CD8-positive, alpha-beta memory T cell (primary cell): ENCODE measurements at places on chromosomes 3 and 15. TPM values are rescaled to one million over a fixed set of nuclear protein-coding genes. Genes with fewer than 3 reads are reported as not detected.

GRCh38 chr15:66919421-66919820 lies 146.0 kb upstream of the SMAD3 start:
- no peak for DNase-seq

DNA sequence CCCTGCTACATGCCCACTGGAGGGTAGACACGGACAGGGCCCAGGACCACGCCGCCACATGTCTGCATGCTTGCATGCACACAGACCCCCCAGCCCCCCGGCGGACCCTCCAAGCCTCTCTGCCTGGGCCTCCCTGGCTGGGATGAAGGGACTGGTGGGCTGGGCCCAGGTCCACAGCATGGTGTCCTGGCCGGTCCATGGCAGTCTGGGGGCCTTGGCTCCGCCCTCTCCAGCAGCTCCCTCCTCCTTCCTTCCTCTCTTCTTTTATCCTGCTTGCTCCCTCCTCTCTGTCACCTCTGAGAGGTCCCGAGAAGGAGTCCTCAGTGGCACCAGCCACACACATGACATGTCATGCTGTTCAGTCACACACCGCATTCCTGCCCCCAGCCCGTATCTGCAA lies 24.5 kb downstream of the DUSP7 start:
- DNase-seq = no peak

DNA sequence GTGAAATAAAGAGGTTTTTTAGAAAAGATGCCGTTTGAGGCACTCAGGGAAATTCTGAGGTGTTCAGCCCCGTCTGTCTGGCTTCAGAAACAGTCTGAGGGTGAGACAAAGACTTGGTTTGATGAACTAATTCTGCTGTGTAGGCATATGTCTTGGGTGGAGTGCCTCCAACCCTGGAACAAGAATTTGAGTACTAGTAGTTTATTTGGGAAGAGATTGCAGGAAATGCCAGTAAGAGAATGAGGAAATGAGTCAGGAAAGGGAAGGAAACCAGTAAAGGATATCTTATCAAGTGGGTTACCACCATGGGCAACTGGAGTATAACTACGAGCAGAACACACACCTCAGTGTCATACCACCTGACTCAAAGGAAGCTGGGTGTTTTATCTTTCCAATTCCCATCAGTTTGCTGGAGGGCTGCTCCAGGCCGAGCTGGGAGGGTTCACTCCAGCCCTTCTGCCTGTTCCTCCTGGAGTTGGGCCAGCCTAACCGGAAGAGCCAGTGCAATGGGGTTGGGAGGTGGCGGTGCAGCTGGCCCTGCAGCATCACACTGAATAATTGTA lies 75.3 kb downstream of the TGFBR2 start:
- DNase-seq = no peak

GRCh38 chr3:38354588-38355330 lies 8.2 kb downstream of the XYLB start:
- DNase-seq = no peak

DNA sequence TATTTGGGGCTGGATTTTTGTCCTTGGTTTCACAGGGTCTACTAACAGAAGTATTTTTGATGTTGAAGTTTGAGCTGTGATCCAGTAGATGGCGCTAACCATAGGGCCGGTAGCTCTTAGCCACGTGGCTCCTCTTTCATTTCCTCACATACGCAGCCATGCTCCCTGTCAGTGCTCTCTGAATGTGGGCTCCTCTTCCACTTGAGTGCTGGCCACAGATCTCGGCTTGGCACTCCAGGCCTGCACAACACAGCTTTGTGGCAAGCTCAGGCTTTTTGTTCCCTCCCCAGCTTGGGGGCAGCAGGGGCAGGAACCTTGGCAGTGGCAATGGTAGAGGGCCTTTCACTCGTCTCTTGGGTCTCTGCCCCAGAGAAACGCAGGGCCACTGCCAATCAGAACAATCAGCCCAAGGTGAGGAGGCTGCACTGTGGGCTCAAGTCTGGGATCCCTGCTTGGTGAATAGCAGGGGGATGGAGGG lies 18.6 kb upstream of the DNAAF4 start:
- peak; percentile 9 for DNase-seq

DNA sequence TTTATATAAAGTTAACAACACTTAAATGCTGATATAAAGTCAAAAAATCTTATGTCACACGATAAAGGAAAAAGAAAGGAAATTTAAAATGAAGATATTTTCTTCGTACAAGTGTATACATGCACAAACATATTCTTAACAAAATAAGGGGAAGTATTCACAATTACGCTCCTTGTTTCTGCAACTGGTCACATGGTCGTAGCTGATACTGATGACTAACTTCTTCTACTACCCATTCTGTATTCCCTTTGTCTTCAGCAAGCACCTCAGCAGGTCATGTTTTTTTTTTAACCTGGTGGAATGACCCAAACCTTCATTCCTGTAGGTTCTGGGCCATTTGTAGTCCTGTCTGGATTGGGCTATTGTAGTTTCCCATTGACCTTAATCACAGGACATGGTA lies 30.0 kb upstream of the CMTM8 start:
- no peak for DNase-seq

GRCh38 chr3:129954514-129954913 lies 20.0 kb upstream of the TRH start:
- no peak for DNase-seq

DNA sequence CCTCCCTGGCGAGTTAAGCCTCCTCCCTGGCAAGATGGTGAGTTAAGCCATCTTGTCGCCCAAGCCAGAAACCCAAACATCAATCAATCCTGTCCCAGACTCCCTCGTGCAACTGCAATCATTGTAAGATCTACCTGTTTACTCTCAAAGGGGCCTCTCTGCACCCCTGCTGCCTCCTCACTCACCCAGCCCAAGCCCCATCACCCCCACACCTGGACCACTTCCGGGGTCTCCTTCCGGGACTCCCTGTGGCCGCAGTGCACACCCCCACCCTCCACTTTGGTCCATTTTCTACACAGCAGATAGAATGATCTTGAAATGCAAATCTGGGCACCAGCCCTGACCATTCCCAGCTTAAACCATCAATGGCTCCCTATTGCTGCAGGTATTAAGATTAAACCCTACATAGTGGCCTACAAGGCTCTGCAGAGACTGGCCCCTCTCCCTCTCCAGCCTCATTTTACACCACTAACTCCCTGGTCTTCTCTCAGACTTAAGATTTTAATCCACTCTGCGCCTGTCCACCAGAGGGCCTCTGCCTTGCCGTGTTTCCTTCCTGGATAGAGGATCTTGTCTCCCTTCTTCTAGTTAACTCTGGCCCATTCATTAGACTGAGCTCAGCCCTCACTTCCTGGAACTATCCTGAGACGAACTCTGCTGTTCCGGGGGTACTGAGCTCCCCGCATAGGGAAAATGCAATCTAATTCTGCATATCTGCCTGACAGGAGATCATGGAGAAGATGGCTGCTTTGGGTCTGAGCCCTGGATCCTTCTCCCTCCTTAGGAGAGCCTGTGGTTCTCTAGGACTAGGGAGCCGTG lies 41.9 kb upstream of the SLC6A1 start:
- DNase-seq = no peak

Gene NANOGP8
- total RNA-seq = not detected

Gene C15orf62
- 0.53 TPM for total RNA-seq
